ENCODE measurements at places on chromosomes 16 and 17.
A peak's percentile ranks its signal among the peaks of the same experiment; 100 is the strongest.

GRCh38 chr16:67428146-67428731 lies 2.7 kb upstream of the HSD11B2 start:
- DNase-seq, result peak; percentile 62

GRCh38 chr17:40556884-40557414 lies 8.3 kb downstream of the CCR7 start:
- no peak for DNase-seq

DNA sequence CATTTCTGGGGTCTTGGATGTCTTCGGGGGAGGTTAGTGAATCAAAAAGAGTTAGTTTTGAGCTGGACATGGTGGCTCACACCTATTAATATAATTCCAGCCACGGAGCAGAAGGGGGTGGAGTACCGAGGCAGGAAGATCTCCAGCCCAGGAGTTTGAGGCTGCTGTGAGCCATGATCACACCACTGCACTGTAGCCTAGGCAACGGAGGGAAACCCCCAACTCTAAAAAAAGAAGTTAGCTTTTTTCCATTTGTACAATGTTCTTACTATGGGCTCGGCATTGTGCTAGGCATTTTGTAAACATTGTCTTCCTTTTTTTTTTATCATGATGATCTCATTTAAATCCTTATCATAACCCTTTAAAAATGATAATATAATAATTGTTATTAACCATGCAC lies 8.3 kb upstream of the SNF8 start:
- no peak for DNase-seq

DNA sequence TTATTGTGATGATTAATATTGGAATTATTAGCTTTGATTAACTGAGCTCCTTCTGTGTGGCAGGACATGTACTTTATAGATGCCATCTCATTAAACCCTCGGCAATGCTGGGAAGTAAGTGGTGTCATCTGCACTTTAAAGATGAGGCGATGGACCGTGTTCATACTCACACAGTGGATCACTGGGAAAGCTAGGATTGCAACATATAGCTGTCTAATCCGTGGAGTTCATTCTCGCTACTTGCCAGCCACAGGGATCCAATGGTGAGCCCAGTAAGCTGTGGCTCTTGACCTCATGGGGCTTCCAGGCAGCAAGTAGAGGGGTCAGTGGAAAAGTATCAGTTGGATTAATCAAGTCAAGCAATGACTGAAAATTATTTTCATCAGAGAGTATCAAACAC lies 587.9 kb downstream of the CDH13 start:
- DNase-seq, result no peak

DNA sequence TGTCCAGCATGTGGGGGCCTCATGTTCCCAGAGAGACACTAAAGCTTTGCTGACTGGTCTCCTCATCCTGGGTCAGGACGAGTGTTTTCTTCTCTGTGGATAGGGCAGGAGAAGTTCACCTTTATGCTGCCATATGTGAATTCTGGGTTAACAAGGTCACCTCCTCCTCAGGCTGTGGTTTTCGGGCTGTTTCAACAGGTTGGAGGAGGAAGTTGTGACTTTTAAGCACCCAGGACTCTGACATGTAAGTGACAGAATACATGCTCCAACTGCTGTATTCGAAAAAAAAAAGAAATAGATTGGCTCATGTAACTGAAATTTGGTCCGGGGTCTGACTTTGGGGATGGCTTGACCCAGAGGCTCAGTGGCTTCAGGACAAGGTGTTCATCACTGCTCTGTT lies 54.2 kb downstream of the SNX20 start:
- DNase-seq, result no peak

- DNase-seq, result no peak
These were observed 35.2 kb upstream of the KDM6B start for GRCh38 chr17:7798839-7799238.

GRCh38 chr17:76275382-76276068 lies 10.4 kb downstream of the UBALD2 start:
- no peak for DNase-seq

DNA sequence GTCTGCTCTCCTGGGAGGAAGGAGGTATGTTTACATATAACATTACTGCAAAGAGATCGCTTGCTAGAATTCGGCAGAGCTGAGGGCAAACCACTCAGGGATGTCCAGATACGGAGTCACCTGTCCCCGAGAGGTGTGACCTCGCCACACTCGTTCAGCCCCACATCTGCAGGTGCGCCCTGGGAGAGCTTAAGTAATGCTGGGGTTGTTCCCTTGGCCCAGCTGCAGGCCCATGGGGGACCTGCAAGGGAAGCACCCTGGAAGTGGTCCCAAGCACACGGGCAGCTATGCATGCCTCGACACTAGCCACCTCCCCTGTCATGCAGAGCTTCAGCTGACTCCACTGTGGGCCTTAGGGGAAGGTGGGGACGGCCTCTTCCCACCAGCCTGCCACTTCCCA lies 22.2 kb downstream of the USP22 start:
- no peak for DNase-seq

GRCh38 chr17:77695386-77695785 lies 263.1 kb upstream of the TNRC6C start:
- no peak for DNase-seq

DNA sequence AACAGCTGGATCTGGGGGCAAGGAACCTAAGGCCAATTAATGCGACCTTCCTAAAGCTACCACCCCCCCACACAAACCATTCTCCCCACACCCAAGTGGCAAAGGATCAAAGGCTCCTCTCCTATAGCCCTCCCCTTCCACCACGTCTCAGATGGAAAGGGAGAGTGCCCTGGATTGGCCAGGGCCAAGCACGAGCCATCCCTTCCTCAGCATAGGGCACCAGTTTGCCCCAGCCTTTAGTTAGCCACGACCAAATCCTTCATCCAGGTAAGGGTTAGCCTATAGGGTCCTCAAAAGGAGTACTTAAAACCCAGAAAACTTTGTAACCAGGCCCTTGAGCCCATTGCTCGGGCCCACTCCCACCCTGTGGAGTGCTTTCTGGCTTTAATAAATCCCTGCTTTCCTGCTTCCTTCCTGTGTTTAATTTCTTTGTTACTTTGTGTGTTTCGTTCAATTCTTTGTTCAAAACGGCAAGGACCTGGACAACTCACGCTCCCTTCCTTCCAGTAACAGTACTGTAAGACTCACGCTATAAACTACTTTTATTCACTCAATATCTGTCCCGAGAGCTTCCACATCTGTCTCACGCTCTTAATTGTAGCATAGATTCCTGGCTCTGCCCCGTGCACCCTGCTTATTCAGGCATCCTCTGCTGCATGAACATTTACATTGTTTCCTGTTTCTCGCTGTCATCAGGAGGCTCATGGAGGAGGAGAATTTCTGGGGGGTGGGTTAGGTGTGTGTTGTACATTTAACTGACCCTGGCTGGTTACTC lies 62.3 kb downstream of the TNFRSF13B start:
- DNase-seq, result no peak

- DNase-seq, result no peak
These were observed 180.2 kb upstream of the TBX2 start for GRCh38 chr17:61219460-61219859.

DNA sequence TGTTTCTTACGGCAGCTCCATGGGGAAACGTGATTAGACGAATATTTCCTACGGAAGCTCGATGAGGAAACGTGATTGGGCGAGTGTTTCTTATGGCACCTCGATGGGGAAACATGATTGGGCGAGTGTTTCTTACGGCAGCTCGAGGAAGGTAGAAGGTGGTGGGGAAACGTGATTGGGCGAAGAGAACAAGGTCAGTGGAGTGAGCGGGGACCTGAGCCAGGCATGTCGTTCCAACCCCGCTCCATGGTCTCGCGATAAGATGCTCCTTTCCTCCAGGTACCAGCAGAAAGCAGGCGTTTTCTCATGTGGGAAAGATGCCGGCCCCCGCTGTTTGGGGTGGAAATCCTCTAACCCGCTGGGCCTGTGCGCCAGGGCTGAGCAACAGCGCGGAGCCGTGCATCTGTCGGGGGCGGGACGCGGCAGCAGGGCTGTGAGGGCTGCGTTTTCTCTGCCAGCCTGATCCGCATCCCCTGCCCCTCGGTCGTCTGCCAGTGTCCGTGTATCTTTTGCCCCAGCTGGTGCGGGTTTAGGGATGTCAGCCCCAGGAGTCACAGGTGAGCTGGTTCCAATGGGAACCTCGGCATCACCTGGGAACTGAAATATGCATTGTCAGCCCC lies 25.6 kb upstream of the DOC2B start:
- no peak for DNase-seq

DNA sequence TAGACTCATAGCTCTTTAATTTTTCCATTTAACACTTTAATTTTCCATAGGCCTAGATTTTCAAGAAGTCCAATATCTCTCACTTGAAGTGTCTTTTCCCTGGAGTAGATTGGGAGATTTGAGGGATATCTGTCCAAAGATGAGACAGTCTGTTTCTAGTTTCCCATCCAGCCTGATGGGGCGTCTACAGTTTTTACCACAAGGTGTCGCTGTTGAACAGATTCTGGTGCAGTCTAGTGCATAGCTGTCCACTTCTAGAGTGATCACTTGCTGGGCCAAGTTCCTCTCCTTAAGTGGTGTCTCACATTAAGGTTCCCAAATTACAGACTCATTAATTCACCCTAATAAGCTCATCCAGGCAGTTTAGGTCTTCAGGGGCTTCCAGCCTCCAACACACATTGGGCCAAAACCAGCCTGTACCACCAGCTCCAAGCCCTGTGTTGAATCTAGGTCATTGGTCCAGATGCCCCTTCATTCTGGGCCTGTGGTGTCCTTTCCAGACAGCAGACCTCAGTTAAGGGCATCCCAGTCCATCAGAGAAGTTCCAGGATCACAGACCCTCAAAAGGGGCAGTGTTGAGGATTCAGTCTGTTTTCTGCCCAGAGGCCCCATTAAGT lies 9.4 kb downstream of the SNX20 start:
- peak; percentile 49 for DNase-seq

DNA sequence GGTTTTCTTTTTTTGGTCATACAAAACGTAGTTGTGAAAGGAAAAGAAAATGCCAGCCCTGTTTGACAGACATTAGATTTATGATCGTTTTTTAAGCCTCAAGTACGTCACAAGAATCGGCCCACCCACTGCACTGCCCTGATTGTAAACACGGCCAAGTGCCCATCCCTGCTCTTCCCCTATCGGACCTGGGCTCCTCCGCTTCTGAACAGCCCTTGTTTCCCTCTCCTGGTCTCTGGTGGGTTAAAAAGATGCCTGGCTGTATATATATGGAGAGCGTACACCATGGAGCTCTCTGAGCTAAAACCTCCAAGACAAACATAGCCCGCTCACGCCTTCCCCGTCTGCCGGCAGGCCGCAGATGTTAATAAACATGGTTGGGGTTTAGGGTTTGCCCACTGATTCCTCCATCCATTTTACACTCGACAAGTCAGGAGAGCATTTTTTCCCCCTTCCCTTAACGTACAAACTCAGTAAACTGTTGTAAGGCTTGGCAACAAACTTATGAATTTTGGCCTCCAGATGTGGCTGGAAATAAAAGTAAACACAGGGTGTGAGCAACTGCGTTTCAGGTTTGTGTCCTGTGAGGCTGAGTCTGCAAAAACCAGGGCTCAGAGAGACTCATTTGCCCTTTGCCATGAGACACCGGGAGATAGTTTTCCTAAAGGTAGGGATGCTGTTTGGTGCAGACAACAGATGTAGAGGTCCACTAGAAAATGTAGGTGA lies 325.9 kb downstream of the SOX9 start:
- DNase-seq, result no peak

DNA sequence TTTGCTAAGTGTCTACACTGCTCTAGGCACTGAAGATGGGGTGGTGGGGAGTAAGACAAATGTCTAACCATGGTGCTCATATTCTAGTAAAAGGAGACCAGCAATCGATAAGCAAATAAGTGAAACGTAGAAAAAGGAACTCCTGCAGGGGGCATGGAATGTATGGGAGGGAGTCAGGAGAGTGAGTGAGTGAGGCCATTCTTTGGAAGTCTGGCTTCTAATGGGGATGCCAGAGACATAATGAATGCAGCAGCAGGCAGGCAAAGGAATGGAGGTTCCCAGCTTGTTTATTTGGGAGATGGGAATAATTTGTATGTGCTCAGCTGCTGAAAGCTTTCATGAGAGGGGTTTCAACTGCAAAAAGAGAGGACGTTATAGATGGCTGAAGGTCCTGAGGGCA lies 216.4 kb upstream of the DYNLRB2 start:
- no peak for DNase-seq

DNA sequence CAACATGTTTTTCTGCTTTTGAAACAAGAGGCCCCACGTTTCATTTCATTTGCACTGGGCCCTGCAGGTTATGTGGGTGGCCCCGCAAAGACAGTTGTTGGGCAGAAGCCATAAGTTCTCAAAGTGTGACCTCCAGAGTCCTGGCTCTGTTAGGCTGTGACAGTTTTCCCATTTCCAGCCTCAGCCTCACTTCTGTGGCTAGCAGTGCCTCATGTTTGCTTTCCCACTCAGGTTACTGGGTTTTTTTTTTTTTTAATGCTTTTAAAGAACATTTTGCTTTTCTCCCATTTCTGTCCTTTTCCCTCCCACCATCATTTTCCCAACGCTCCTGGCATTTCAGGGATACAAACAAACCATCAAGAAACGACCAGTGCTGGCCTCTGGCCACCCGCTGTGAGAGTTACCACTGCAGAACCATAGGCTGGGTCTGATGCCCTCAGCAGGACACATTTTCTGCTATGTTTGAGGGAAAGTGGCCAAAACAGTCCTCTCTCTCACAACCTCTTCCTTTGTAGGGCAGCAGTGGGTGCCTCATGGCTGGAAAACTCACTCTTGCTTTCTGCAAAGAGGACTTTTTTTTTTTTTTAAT lies 159.0 kb upstream of the MPHOSPH6 start:
- DNase-seq, result no peak

Measured in stimulated activated CD4-positive, alpha-beta T cell treated with anti-CD3 and anti-CD28 coated beads, Interleukin-4, amount 100 ng/mL, for 1 hour (primary cell).